ENCODE measurements at places on chromosomes 16 and 17. TPM values are rescaled to one million over a fixed set of nuclear protein-coding genes. Genes with fewer than 3 reads are reported as not detected.
A peak's percentile ranks its signal among the peaks of the same experiment; 100 is the strongest.

SETD6 gene
- 13.9 TPM for total RNA-seq

DNA sequence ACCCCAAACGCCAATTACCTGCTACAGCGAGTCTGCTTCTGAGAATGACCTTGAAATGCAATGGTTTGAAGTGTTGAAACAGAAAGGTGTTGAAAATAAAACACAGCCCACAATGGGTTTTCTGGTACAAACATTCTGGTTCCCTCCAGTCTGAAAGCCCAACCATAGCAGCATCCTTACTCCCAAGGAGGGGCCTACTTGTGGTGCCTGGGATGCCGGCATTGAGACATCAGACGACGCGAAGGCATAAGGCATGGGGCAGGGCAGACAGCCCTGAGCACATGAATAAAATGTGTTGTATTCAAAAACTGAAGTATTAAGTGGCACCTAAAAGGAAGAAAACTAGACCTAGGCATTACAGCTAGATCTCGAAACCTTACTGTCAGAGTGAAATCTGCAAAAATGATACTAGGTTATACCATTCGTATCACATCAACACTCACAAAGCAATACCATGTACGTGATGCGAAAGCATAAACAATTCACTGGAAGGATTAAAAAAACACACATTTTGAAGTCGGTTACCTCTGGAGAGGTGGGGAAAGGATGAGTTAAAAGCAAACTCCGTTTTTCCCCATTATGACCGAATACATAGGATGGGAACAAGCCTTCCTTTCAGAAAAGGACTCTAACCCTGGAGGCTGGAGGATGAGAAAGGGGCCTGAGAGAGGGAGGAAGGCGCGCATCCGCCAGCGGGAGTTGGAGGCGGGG is 702 bp downstream of the NUDT21 start:
- no peaks in the 10 kb centered on the region for H3K27me3 ChIP-seq
- peak overlapping the region; percentile 74 for H3K4me3 ChIP-seq
- no peak for DNase-seq

DNA sequence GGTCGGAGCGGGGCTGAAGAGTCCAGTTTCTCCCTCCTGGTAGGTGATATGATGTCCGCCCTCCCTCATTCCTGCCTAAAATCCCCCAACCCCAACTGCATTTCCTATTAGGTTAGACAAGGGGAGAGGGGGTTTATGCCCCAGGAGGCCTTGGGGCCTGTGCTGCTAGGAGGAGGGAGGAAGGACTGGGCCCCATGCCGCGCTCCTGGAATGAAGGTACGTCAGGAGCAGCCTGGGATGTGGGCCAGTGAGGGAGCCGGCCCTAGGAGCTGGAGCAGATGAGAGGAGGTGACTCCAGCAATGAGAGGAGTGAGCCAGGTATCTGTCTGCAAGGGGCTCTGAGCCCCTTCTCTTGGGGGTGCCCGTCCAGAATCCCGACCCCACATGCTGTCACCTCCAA is 46.9 kb upstream of the CDC42EP4 start:
- no peak overlapping the region for H3K4me3 ChIP-seq
- no peak overlapping the region for H3K27ac ChIP-seq
- no peak for DNase-seq
- H3K36me3 ChIP-seq: no peaks in the 10 kb centered on the region

WFIKKN1 gene
- total RNA-seq: 0.53 TPM

GRCh38 chr17:28551421-28552175 is 826 bp downstream of the UNC119 start:
- peaks cover 29% of the 10 kb centered on the region for H3K4me1 ChIP-seq
- H3K4me3 ChIP-seq: peak overlapping the region; percentile 93
- H3K27ac ChIP-seq: peak overlapping the region; percentile 70
- DNase-seq: peak; percentile 23
- no peaks in the 10 kb centered on the region for H3K27me3 ChIP-seq
- H3K36me3 ChIP-seq: peaks cover 7% of the 10 kb centered on the region

All from heart left ventricle (tissue), 16 donors.